Tongue (tissue), 3 donors: ENCODE measurements at places on chromosomes 2 and 18. TPM values are rescaled to one million over a fixed set of nuclear protein-coding genes. Genes with fewer than 3 reads are reported as not detected.

The INHA gene
- total RNA-seq: 1.5 TPM

GRCh38 chr2:45483997-45484396 lies 127.1 kb downstream of the SRBD1 start:
- DNase-seq: no peak

DNA sequence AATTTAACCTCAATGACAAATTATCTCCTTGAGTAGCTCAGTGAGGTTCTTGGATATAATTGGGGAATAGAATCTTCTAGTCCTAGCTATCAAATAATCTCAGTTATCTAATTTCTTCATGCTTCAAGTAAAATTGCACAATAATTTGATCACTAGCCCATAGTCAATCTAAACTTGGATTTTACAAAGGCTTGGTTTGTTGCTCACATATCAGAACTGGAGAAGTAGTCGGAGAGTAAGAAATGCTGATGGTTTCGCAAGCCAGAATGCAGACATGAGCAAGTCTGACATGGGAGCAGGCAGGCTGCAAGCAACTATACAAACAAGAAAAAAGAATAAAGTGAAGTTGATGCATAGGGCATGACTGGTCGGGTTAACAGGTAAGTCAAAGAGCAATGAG lies 11.7 kb upstream of the PDE11A start:
- no peak for DNase-seq

DNA sequence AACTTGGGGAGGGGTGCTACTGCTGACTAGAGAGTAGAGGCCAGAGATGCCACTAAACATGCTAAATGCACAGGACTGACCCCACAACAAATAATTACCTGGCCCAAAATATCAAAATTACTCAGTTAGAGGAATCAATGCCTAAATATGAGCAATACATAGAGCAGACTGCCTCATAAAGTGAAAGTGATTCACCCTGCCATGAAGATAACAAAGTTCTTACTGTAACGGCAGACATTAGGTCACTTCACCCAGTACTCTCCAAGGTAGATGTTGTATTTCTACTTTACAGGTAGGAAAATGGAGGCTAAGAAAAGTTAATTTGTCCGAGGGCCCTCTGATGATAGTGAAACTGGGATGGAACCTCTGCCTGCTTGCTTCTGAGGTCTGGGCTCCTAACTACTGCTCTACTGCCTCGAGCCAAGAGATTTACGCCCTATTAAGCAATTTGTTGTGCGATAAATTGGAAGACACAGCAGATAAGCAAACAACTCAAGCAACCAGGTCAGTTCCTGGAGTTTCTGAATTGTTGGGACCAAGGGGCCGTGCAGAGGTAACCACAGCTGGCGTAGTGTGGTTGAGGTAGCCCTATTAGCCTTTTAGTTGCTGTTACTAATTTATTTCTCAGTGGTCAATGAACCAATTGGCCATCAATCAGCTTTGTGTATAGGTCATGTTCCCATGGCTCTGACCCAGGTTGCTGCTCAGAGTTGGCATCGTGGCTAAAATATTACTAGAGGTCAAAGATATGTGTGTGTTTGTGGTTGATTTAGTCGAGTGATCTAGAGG lies 4.8 kb downstream of the DHRS9 start:
- DNase-seq: no peak

- no peak for DNase-seq
Measured at GRCh38 chr2:235070063-235070706, 118.4 kb downstream of the SH3BP4 start.
